A549 treated with ZK216348 at 1 μM for 4 hours (cell line): ENCODE measurements at places on chromosomes 7 and 10. TPM values are rescaled to one million over a fixed set of nuclear protein-coding genes. Genes with fewer than 3 reads are reported as not detected.

The NET1 gene
- 46.9 to 64.4 TPM (median 52.0 TPM) in 5 replicates for total RNA-seq

The CNOT4 gene
- total RNA-seq = 9.0 to 12.7 TPM (median 11.4 TPM) in 5 replicates

The IL2RA gene
- not detected in 5 replicates for total RNA-seq

The POLR2J2 gene
- 0.26 to 0.89 TPM (median 0.36 TPM) in 4 of 5 replicates, not detected in the other for total RNA-seq

The MNX1 gene
- total RNA-seq = 4.1 to 9.4 TPM (median 5.7 TPM) in 5 replicates

The RUFY2 gene
- 5.0 to 13.3 TPM (median 9.1 TPM) in 5 replicates for total RNA-seq

The CALML5 gene
- total RNA-seq = not detected in 5 replicates

The FAM24A gene
- not detected in 5 replicates for total RNA-seq

The AKR1C8 gene
- 0.29 TPM in 1 of 5 replicates, not detected in the others for total RNA-seq

The DLX6 gene
- total RNA-seq = not detected in 5 replicates

The CTAGE8 gene
- total RNA-seq = not detected in 5 replicates
